ENCODE measurements at places on chromosomes 2 and 18. TPM values are rescaled to one million over a fixed set of nuclear protein-coding genes. Genes with fewer than 3 reads are reported as not detected.

DNA sequence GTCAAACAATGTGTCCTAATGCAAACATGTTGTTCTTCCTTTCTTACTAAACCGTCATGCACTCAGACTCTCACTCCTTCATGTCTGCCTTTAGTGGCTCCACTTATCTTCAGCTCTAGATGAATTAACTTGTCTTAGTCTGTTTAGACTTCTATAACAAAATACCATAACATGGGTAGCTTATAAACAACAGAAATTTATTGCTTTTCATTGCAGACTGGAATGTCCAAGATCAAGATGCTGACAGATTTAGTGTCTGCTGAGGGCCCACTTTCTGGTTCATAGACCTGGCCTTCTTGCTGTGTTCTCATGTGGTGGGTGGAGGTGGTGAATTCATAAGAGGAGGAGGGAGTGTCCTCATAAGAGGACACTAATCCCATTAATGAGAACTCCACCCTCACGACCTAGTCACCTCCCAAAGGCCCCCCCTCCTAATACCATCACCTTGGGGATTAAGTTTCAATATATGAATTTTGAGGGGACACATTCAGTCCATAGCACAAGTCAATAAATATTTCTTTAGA is 32.3 kb downstream of the RALBP1 start:
- peaks cover 8% of the 10 kb centered on the region for H3K36me3 ChIP-seq
- H3K27ac ChIP-seq, result no peak overlapping the region
- H3K27me3 ChIP-seq, result no peaks in the 10 kb centered on the region
- H3K4me3 ChIP-seq, result no peak overlapping the region
- no peak for DNase-seq
- peaks cover 29% of the 10 kb centered on the region for H3K4me1 ChIP-seq

DNA sequence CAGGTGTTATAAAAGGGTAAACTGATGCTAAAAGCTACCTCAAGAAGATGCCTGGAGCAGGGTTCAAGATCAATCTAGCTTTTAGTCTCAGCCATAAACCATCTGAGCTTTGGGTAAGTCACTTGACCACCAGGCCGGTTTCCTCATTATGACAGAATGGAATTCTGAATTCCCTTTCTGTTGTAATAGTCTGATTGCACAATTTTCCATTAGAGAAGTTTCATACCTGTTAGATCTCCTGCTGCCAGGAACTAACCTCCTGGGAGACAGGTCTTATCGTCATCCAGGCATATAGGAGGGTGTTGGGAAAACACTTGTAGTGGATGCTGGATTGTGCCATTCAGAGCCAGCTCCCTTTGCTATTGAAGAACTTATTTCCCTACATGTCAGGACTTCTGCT is 272.5 kb downstream of the TDRD15 start:
- no peaks in the 10 kb centered on the region for H3K4me1 ChIP-seq
- no peaks in the 10 kb centered on the region for H3K27me3 ChIP-seq
- no peaks in the 10 kb centered on the region for H3K36me3 ChIP-seq
- H3K27ac ChIP-seq, result no peak overlapping the region
- DNase-seq, result no peak
- no peak overlapping the region for H3K4me3 ChIP-seq

GRCh38 chr2:219571311-219572236 is at the start of gene OBSL1:
Gene OBSL1, minus strand, starts transcription at chr2:219571539. Its CDS starts 307 bp downstream, at chr2:219571232.
- peak within 1 kb of the TSS; percentile 78 for H3K27ac ChIP-seq
- peak; percentile 91 for DNase-seq
- no peaks in the 10 kb centered on the region for H3K27me3 ChIP-seq
- H3K4me3 ChIP-seq, result peak within 1 kb of the TSS; percentile 71
- peaks cover 14% of the 10 kb centered on the region for H3K36me3 ChIP-seq
- H3K4me1 ChIP-seq, result peaks cover 22% of the 10 kb centered on the region

DNA sequence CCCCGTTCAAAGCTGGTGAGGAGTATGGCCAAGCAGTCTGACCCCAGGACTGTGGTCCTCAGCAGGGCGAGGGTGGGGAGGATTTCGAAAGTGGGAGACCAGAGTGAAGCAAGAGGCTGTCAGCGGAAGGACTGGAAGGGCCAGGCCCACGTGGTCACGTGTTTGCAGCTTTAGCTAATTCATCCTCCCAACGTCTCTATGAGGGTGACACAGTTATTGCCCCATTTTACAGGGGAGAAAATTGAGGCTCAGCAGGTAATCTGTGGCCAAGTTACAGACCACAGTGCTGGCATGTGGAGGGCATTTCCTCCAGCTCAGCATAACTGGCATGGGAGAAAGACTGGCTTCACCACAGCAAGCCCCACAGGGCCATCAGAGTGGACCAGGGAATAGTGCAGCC is 45.4 kb upstream of the LTBP1 start:
- H3K4me3 ChIP-seq, result no peak overlapping the region
- H3K4me1 ChIP-seq, result peaks cover 9% of the 10 kb centered on the region
- peaks cover 25% of the 10 kb centered on the region for H3K27me3 ChIP-seq
- DNase-seq, result no peak

Gene LRRC30
- not detected for total RNA-seq
